Left kidney (tissue), 8 donors: ENCODE measurements at places on chromosomes 12 and 14.
A peak's percentile ranks its signal among the peaks of the same experiment; 100 is the strongest.

DNA sequence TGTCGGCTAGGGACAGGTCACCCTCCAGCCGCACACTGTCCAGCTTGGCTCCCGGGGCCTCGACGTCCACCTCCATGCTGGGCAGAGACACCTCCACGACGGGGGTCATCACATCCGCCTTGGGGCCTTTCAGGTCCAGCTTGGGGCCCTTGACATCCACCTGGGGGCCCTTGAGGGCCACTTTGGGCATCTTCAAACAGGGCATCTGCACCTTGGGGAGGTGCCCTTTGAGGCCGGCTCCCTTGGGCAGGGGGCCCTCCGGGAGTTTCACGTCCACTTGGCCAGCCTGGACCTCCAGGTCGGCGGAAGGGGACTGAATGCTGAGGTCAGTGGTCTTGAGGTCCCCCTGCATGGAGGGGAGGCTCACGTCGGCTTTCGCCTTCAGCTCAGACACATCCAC is 17.9 kb downstream of the PLD4 start:
- DNase-seq: no peak

DNA sequence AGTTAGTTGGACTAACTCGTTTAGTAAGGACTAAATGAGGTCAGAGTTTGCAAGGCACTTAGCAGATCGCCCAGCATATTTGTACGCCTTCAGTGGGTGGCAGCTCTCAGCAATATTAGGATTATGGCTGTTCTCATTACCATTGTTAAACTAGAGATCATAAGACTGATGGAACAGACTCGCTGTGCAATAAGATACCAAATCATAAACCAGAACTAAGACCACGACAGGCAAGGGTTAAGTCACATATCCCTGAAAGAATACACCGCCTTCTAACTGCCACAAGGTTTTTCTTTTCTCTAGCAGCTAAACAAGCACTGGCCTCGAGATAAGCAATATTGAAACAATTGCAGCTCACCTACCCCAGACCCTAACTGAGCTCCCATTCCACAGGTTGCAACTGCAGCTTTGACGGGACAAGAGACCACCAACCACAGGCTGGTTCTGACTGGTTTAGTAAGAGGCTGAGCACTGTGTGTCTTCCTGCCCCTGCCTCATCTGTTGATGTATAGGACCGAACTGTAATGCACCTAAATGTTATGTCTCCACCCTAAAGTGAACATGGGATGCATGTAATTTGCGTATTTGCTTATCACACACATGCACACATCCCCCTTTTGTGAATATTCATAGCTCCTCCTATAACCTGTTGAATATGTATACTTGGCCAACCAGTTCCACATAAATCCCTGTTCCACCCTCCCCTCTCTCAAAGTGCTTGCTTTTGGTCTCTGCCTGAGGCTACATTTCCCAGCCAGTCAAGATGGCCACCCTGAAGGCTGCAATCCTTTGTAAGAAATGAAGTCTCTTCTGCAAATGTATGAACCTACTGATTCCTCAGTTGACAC is 153.2 kb downstream of the CALM1 start:
- no peak for DNase-seq

DNA sequence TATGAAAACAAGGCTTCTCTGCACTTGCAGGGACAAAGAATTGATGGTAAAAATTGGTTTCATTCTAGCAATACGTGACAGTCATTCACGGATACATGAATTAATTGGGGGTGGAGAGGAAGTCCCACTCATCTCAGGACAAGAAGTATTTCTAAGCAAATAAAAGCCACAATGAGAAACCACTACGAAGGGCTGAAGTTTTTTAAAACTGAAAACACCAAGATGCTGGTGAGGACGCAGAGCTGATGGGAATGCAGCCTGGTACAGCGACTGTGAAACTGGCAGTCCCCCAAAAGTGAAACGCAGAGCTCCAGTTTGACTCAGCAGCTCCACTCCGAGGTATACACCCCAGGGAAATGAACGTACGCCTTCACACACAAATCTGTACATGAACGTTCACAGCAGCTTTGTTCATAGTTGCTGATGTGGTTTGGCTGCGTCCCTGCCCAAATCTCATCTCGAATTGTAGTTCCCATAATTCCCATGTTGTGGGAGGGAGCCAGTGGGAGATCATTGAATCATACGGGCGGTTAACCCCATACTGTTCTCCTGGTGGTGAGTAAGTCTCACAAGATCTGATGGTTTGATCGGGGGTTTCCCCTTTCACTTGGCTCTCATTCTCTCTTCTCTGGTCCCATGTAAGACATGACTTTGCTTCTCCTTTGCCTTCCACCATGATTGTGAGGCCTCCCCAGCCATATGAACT is 89.0 kb downstream of the SCARB1 start:
- DNase-seq: no peak

- no peak for DNase-seq
These were observed 637 bp upstream of the FOXG1 start for GRCh38 chr14:28765831-28766468.

- no peak for DNase-seq
These were observed 113.9 kb upstream of the USP15 start for GRCh38 chr12:62146318-62146717.

- peak; percentile 81 for DNase-seq
These were observed 29.2 kb downstream of the ZCCHC8 start for GRCh38 chr12:122471324-122472226.

GRCh38 chr14:89093083-89093730 is 268.8 kb downstream of the TTC8 start:
- no peak for DNase-seq

DNA sequence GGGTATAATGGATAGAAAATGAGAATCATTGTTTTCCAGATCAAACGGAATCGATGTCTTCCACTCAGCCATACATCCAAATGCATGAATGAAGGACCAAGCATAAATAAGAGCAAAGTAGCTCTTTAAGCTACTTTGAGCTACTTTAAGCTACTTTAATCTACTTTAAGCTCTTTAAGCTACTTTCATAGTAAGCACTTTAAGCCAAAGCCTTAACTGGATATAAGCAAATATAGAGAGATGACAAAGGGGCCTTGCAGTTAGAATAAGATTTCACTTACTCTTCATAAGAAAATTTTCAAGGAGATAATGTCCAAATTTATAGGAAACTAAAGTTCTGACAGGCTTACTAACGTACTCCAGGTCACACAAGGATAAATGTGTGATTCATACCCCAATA is 355.6 kb upstream of the KITLG start:
- DNase-seq: no peak

DNA sequence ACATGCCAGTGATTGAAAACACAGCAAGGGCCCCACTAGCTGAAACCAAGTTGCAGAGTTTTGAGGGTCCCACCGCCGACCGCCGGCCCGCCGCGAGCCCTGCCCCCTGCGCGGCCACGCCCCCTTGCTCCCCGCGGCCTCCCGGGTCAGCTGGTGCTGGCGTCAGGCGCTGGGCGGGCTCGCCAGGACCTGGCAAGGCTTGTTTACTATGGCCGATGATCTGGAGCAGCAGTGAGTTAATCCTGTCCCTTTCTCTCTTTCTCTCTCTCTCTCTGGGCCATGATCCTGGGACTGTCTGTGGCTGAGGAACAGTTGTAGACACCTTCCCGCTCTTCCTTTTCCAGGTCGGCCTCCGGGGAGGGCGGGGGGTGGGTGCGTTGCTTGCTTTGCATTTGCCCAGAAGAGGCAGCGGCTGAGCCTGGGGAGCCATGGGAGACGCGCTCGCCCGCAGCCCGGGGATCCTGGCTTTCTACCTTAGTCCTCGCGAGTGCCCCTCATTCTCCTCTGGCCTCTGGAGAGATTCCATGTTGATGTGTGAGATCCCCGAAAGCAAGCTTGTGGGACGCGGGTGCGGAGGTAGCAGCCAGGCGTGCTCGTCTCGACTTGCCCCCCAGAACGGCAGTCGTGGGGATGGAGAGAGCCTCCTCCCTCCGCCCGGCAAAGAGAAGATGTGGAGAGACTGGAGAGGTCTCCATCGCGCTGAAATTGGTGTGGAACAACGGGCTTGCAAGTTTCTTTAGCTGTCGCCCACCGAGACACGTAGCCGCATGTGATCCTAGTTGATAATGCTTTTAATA is at the start of gene ABHD4:
Gene ABHD4 (plus strand): TSS at position 202 of the 797 bp plus-strand sequence. CDS start 7 bp downstream, at position 209.
- peak; percentile 80 for DNase-seq

DNA sequence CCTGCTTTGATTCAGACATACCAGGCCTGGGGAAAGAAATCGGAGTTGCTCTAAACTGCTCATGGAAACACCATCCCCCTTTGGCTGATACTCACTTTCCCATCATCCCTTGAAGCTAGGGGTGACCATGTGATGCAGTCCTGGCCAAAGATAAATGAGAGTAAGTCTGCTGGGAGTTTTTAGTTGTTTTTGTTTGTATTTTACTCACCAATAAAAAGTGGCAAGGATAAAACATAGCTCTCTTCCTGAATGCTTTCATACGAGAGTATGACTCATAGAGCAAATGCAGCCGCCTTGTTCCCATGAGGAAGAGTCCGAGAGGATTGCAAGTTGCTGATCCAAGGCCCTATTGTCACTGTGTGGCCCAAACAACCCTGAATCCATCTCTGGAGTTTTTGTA is 126.4 kb upstream of the TMEM132C start:
- DNase-seq: no peak
